ENCODE measurements at places on chromosomes 7 and 10.

- no peak for DNase-seq
Observed at GRCh38 chr10:788796-789748, 99.6 kb upstream of the DIP2C start.

DNA sequence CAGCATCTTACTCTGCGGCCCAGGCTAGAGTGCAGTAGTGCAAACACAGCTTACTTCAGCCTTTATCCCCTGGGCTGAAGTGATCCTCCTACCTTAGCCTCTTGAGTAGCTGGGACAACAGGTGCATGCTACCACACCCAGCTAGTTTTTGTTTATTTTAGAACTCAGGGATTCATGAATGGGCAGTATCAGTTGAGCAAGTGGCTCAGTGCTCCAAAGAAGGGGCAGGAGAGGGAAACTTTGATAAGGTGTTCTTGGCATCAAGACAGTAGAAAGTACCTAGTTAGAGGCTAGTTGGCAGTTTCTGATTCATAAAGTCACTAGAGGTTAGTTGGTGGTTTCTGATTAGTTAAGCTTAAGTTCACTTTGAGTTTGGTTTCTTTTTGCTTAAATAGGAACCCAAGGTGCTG lies 18.4 kb downstream of the TRIM24 start:
- DNase-seq: no peak

DNA sequence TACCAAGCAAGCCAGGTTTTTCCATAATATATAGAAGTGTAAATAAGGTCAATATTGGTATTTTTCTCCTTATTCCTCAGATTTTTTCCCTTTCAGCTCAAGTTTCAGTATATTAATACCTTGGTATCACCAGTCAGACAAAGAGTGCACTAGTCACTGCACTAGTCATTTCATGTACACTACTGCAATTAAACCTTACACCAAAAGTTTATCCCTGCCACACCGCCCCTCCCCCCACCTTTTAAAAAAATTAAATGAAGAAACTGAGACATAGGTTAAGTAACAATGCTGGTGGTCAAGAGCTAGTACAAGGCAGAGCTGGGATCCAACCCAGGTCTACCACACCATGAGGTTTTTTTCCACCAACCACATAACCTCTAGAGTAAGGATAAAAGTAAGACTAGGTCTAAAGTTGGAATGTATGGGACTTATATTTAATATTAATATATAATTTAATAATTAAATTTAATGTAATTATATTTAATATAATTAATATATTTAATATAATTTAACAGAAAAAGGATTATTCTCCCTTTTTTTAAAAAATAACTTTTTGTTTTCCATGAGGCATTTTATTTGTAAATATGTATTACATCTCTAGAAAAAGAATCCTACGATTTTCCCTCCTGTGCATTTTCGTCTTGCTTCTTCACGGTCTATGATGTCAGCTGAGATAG lies 68.5 kb downstream of the NT5C2 start:
- DNase-seq: no peak

- no peak for DNase-seq
Observed at GRCh38 chr10:24393201-24393600, 184.3 kb downstream of the KIAA1217 start.
